ENCODE measurements at places on chromosomes 7 and 10. TPM values are rescaled to one million over a fixed set of nuclear protein-coding genes. Genes with fewer than 3 reads are reported as not detected.

Gene MYPN
- 0.39 TPM for total RNA-seq

Gene SH2B2
- total RNA-seq = 83.1 TPM

Gene HTR5A
- not detected for total RNA-seq

Gene FGFBP3
- total RNA-seq = not detected

Gene FAM25C
- not detected for total RNA-seq

Gene MYO1G
- 0.11 TPM for total RNA-seq

Gene CTNNA3
- total RNA-seq = 0.18 TPM

Gene TMEM184A
- 3.2 TPM for total RNA-seq

Gene FAM25A
- total RNA-seq = not detected

Gene PTPN20
- not detected for total RNA-seq

Gene TFPI2
- total RNA-seq = 17.4 TPM

Gene PRLHR
- not detected for total RNA-seq

Gene C10orf67
- not detected for total RNA-seq

Gene SYT15B
- 9.3 TPM for total RNA-seq

Gene AOAH
- total RNA-seq = not detected

Gene NKX6-2
- total RNA-seq = not detected

Gene FRMPD2
- total RNA-seq = not detected

Gene DENND11
- 8.3 TPM for total RNA-seq

Gene TEX36
- not detected for total RNA-seq

Gene PRSS37
- total RNA-seq = not detected

Gene CALML5
- not detected for total RNA-seq
